ENCODE measurements at places on chromosomes 11 and 22.

DNA sequence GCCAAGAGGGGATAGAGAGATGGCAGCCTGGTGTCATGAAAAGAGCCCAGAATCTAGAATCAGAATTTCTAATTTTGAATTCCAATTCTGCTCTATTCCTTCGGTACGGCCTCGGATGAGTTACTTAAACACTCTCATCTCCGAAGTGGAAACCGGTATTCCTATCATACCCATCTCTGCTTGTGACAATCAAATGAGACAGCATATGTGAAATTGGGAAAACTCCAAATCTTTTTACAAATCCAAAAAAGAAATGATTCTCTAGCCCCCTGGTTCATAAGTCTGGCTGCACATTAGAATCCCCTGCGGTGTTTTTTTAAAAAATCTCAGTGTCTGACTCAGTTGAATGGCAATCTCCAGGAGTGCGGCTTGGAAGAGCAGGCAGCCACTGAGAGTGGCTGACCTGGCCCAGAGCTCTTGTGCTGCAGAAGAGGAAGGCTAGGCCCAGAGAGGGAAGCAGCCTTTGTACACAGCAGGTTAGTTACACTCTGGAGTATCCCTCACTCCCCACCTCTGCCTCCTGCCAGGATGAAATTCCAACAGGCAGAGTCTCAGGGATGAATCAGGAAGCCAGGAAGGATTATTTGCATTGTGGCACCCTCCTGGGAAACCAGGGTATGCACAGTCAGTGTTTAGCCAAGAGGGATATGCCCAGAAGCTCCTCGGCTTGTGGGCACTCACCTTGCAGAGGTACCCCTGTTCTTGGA lies 93.6 kb upstream of the ISX start:
- DNase-seq = no peak

DNA sequence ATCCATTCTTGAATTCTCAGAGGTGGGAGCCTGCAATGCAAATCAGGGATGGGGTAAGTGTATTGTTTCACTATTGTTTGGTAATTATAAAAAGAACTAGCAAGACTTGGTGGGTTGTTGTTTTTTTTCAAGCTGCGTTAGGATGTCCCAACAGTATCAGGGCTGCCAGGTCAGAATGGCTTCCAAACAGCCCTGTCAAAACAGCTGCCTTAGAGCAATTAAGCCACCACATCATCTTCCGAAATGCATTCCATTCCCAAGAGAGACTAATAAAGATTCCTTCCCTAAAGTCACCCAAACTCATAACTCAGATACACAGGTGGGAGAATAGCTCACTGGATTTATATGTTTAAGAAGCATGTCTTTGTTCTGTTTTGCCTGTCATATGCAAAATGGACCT lies 23.5 kb downstream of the BBOX1 start:
- no peak for DNase-seq

DNA sequence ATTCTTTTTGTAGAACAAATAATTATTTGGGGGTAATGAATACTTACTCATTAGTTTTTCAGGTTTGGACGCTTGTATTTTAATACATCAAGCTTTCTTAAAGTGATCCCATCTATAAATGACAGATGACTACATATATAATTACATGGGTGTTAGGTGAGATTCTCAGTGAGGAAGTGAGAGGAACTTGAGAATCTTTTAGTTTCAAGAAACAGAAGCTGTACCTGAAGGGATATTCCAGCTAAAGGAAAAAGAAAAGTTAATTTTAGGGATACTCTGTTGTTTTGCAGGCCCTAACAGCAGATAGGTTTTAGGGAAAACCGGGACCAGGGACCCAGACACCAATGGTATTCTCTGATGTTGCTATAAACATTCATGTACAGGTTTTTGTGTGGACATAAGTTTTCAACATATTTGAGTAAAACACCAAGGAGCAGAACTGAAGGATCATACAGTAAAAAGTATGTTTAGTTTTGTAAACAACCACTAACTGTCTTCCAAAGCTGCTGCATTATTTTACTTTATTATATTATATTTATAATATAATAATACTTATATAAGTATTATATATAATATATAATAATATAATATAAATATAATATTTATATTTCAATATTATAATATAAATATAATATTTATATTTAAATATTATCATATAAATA lies 24.1 kb upstream of the PHOX2A start:
- DNase-seq = no peak

DNA sequence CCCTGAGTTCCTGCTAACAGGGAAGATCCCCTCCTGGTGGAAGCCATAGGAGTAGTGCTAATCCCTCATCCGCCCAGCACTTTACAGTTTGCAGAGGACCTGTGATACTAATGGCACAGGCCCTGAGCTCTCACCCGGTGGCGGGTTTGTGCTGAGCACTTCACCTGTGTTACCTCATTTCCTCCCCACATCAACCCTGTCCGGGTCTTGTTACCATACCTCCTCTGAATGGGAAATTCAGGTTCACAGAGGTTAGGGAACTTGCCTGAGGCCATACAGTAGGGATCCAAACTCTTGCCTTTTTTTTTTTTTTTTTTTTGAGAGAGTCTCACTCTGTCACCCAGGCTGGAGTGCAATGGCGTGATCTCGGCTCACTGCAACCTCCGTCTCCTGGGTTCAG lies 25.2 kb downstream of the CAPN1 start:
- no peak for DNase-seq

- no peak for DNase-seq
Measured at GRCh38 chr11:9377036-9377435, 7.4 kb upstream of the IPO7 start.

DNA sequence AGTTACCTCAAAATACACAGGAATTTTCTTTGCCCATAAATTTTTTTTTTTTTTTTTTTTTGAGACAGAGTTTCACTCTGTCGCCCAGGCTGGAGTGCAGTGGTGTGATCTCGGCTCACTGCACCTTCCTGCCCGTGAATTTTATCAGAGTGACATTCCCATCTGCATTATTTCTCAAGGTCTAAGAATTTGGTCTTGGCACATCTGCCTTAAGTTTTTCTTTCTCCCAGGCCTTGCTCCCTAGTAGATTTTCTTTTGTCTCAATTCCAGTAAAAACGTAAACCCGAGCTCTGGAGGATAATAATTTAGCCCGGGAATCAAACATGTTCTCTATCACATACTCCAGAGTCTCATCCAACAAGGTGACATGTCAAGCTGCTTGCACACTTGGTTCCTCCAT lies 12.4 kb downstream of the TRIM6 start:
- no peak for DNase-seq

GRCh38 chr11:113119074-113119473 lies 157.9 kb downstream of the NCAM1 start:
- DNase-seq = no peak

- DNase-seq = no peak
Measured at GRCh38 chr22:38796262-38796957, 2.5 kb upstream of the DNAL4 start.

DNA sequence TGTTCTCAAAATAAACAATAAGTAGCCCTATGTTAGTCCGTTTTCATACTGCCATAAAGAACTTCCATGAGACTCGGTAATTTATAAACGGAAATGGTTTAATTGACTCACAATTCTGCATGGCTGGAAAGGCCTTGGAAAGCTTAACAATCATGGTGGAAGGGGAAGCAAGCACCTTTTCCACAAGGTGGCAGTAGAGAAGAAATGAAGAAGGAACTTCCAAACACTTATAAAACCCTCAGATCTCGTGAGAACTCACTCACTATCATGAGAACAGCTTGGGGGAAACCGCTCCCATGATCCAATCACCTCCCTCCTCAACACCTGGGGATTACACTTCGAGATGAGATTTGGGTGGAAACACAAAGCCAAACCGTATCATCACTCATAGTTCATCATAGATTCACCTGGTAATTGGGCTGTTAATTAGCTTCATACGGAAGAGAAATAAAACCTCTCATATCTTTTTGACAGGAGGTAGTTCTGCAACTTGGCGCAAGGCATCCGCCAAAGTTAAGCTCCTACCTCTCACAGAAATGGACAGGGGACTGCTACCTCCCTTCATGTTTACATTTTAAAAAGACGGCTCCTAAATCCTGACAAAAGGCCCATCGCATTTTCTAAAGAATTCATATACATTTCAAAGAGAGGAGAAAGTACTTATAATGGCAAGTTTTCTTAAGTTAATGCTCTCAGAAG lies 49.0 kb downstream of the MUC15 start:
- no peak for DNase-seq

DNA sequence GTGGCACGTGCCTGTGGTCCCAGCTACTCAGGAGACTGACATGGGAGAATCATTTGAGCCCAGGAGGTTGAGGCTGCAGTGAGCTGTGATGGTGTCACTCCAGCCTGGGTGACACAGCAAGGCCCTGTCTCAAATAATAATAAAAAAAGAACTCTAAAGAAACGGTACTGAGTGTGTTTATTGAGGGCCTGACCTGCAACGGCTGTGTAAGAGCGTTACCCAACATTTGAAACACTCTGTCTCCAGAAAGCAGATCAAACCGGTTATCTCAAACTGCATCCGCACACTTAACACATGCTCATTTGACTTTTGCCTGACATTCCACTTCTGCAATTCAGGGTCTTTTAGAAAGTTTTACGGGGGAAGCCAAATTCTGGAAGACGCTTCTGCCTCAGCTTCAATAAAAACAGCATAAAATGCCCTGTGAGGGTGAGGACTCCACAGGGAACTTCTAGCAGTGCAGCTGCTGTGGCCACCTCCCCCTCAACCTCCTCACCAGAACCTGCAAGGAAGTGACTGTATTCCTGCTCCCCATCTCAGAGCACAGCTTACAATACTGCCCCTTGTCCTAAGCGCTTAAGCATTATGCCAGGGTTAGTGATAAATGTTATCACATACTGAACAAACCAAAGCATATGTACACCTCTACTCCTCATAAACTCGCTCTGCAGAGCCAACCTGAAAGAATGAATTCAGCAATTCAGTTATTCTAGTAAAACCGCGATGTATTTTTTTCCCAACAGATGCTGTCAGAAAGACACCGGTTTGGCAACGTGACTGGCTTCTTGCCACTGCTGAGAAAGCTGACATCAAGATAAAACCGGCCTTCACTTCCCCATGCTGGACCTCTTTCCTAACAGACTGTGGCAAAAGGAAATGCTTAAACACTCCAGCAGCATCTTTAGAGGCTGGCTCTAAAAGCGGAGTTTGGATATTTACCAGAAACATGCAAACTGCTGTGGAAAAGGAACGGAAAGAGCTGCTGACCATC lies 52.2 kb downstream of the PRDM10 start:
- DNase-seq = no peak

DNA sequence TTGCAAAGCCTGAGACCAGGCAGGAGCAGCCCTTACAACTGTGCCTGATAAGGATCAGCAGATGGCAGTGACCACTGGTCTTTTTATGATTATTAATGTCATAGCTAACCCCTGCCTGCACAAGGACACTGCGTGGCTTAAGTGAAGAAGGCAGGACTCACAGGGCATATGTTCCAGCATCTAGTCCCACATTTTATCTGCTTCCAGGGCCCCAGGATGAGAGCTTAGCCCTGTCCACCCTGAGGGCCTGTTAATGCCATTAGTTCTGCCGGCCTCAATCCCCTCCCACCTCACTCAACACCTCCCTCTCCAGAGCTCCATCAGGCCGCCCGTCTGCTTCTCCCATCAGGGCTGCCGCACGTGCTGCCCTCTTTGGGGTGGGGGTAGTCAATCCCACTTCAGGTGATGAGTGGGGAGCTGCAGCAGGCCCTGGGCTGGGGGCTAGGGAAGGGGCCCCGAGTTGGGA lies 33.1 kb upstream of the TSPAN18 start:
- no peak for DNase-seq

- DNase-seq = no peak
Measured at GRCh38 chr22:29780748-29781676, 13.8 kb downstream of the UQCR10 start.

DNA sequence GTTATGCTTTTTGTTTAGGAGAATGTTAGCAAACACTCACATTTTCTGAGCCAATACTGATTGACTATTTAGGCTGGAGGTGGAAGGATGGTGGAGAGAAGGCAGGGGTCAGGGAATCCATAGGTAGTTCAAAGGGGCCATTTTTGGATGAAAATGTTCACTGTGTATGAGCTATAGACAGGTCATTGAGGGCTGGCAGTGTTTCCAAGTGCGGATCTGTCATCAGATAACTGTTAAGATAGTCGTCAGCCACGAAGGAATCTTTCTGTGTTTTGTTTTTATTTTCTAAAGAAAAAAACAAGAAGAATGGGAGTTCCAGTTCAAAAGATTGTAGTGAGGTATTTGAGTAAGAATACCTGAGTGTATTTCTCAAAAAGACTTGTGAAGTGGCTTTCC lies 3.1 kb downstream of the KCNJ5 start:
- no peak for DNase-seq

- DNase-seq = no peak
Measured at GRCh38 chr11:34907934-34908593, 8.1 kb downstream of the APIP start.

DNA sequence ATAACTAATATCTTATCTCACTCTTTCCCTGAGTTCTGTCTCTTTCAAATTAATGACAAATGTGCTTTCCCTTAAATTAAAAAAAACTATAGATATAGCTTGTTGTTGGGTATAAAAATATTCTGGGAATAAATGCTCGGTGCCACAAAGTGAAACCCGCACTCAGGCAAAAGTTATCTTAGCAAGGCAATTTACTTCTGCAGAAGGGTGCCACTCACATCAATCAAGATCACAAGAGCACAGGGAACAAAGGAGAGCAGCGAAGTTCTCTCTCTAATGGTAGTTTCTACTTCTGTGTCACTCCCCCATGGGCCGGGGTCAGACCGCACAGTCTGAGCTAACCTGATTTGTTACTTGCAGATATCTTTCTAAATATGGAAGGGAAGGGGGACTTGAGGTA lies 4.7 kb upstream of the OR52N2 start:
- no peak for DNase-seq

- no peak for DNase-seq
Measured at GRCh38 chr22:24315367-24315966, 44.8 kb downstream of the SPECC1L start.

DNA sequence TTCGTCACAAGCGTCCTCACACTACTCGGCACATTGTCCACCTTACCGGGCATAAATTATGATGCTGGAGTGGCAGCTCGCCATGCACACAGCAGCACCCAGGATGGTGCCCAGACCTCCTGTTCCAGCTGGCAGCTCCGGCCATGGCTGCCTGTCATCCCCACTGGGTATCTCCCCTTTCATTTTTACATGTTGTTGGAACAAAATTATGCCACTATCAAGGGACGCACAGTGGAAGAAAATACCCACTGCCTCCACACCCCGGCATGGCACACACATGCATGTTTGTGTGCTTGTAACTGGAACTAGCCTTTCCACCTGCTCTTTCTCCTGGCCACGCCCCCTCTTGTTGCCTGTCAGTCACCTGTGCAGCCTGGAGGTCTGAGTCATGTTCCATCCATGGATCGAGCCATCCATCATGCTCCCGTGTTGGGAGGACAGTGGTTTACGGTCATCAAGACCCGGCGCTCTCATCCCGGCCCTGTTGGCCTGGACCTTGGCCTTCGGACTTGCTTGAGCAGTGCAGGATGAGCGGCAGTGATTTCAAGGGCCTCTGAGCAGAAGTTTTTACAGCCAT lies 1069.6 kb downstream of the BRD1 start:
- DNase-seq = no peak
